Right atrium auricular region (tissue), 2 donors: ENCODE measurements at places on chromosomes 1 and 21. TPM values are rescaled to one million over a fixed set of nuclear protein-coding genes. Genes with fewer than 3 reads are reported as not detected.

DNA sequence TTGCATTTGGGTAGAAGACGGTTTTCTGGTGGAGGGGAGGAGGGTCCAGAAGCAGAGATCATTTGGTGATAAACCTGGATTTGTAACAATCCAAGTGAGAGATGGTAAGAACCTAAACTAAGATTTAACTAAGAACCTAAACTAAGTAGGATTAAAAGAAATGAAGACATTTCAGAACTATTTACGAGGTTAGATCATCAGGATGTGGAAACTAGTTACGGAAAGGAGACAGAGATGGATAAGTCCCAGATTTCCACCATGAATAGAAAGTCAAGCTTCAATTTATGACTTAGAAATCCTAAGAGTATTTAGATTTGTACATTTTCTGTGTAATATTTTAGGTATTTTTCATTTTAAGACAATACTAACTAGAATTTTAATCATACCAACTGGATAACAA is 86.3 kb downstream of the SEC16B start:
- no peaks in the 10 kb centered on the region for H3K36me3 ChIP-seq
- H3K27ac ChIP-seq: no peak overlapping the region
- H3K27me3 ChIP-seq: no peaks in the 10 kb centered on the region

DNA sequence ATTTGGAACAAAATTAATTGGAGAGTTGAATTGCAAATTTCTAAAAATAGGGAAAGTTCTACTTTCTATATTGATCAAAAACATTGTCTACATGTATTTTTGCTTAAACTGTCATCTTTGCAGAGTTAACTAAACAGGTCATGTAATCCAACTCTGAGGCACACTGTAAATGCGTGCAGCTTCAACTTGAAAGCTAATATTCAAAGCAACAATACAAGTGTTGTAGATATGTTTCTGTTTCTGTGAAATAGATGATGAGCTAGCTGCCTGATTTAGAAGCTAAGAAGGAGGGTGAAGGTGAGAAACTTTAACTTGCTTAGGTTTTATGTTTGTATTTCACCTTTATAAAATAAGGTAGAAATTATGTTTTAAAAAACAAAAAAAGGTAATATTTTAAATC is 77.2 kb downstream of the IVNS1ABP start:
- no peak overlapping the region for H3K4me3 ChIP-seq
- H3K27ac ChIP-seq: no peak overlapping the region
- no peaks in the 10 kb centered on the region for H3K36me3 ChIP-seq
- H3K4me1 ChIP-seq: no peaks in the 10 kb centered on the region
- H3K27me3 ChIP-seq: no peaks in the 10 kb centered on the region

GRCh38 chr1:156828400-156829124 is 11.9 kb upstream of the SH2D2A start:
- no peaks in the 10 kb centered on the region for H3K27me3 ChIP-seq
- H3K4me1 ChIP-seq: no peaks in the 10 kb centered on the region

The SLC22A15 gene
- total RNA-seq: 10.1 TPM

The PRKAA2 gene
- 99.4 TPM for total RNA-seq

GRCh38 chr1:61207416-61207815 is 125.1 kb downstream of the NFIA start:
- no peak overlapping the region for H3K27ac ChIP-seq
- no peak for DNase-seq
- H3K36me3 ChIP-seq: no peaks in the 10 kb centered on the region
- H3K4me1 ChIP-seq: no peaks in the 10 kb centered on the region

The CASQ1 gene
- total RNA-seq: 32.3 TPM
